Stimulated activated CD8-positive, alpha-beta memory T cell treated with anti-CD3 and anti-CD28 coated beads, Interleukin-15, amount 100 ng/mL, for 48 hours (primary cell): ENCODE measurements at places on chromosomes 3 and 15.

GRCh38 chr3:65871305-65872141 lies 167.2 kb downstream of the MAGI1 start:
- no peak for DNase-seq

DNA sequence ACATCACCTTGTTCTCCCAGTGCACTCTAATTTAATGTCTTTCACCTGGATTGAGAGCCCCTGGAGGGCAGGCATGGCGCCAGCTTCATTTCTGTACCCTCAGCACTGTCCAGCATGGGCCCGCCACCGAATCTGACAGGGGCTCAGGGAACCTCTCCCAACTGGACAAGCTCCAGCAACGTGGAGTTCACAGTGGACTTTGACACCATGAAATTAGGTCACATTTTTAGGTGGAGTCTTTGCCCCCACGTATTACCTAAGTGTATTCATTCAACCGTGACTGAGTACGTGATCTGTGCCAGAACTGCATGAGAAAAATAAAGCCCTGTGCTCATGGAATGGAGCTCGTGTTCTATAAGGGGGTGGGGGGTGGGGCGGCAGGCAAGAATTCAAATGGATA lies 94.1 kb upstream of the ATP2B2 start:
- DNase-seq = no peak

DNA sequence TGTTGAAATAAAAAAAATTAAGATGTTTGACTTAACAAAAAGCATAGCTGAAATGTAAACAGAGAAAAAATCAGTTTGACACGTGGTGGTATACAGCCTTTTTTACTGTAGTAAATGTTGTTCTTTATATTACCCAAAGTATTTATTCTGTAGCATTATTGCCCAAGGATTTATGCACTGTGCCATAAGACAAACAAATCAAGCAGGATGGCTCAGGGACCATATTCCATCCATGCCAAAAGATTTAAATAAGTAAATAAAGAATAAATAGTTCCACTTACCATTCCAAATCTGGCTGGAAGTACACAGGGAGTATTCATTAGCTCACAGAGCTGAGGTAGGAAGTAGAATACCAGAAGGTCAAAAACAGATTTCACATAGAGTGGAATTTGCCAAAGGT lies 666.7 kb upstream of the CADM2 start:
- DNase-seq = no peak

GRCh38 chr3:66172394-66172793 lies 48.4 kb upstream of the SLC25A26 start:
- no peak for DNase-seq

DNA sequence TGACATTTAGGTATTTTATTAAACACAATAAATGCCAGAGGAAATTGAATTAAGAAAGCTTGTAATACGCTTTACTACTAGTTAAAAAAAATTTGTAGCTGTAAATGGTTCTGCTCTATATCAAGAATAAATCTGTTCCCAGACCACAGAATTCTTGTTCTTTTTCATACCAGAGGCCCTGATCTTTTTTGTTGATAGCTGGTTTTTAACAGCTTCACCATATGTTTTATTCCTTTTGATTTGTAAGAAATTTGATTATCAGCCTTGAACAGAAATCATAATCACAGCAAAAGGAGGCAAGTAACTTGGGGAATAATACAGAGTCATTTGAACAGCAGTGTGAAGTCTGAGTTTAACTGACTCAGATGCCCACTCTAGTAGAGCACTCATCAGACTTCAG lies 202.7 kb downstream of the CNTN4 start:
- DNase-seq = no peak

- DNase-seq = no peak
Observed at GRCh38 chr3:126025862-126026261, 56.9 kb downstream of the ROPN1B start.

GRCh38 chr3:45524565-45524964 lies 70.0 kb upstream of the LIMD1 start:
- DNase-seq = no peak

- DNase-seq = no peak
Observed at GRCh38 chr3:32373276-32373675, 18.4 kb upstream of the CMTM7 start.
